ENCODE measurements at places on chromosomes 3 and 15.

DNA sequence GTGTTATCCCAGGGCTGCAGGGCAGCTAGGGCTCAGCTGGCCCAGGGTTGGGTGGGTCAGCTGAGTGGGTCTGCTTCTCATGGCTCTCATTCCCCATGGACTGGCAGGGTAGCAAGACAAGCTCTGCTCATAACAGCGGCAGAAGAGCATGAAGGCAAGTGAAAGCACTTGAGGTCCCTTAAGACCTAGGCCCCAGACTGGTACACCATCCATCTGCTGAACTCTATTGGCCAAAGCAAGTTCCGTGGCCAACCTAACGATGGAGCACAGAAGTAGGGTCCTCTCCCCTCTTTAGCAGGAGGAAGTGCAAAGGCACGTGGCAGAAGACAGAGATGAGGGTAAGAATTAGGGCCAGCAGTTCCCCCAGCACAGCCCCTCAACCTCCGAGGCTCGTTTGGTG lies 174.3 kb upstream of the TOPAZ1 start:
- no peak for DNase-seq

GRCh38 chr3:9676785-9677184 lies 26.8 kb upstream of the CPNE9 start:
- no peak for DNase-seq

DNA sequence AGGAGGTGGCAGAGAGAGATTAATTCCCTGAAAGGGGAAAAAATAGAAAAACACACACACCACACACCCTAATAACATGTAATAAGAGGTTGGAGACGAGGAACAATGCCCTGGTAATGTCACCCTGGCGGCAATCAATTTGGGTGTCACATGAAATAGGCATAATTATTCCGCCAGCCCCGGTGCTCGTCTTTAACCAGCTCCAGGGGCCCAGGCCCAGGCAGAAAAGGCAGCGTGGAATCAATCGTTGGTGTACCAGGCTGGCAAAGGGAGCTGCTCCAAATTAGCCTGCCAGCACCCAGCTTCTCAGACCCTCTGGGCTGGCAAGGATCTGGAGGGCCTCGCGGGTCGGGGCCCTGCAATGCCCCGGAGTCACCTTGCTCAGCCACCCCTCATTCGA lies 5.6 kb downstream of the LINGO1 start:
- DNase-seq, result no peak

GRCh38 chr15:56244811-56245576 lies 1.3 kb upstream of the RFX7 start:
- DNase-seq, result no peak

GRCh38 chr3:4584456-4585249 lies 91.5 kb downstream of the ITPR1 start:
- no peak for DNase-seq

GRCh38 chr15:95479308-95479707 lies 851.2 kb upstream of the NR2F2 start:
- no peak for DNase-seq

Measured in progenitor cell of endocrine pancreas (in vitro differentiated cells).